ENCODE measurements at places on chromosomes 4 and X.

DNA sequence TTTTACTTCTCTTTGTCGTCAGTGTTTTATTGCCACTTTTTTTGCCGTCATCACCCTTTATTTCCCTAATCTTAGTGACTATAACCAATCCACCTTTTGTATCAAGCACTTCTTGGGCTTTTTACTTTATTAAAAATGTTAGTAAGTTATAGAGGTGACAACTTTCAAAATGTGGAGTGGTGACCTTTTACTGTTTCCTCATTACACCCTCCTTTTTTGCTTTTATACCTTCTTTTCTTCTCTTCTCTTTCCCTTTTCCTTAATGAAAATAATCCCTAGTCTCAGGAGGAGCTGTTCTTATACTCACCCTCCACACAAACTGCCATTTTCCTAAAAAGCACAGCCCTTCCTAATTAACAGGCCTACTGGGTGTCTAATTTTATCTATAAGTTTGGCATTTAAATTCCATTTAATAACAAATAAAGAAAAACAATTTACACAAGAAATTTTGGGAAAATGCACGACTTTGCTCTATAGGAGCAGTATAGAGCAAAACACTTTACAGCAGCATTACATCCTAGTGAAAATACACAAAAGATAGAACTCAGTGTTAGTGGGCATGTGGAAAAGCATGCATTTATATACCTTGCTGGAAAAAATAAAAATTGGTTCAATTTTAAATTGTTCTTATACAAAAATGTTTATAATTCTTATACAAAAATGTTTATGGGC, 27.3 kb downstream of the BBS12 start:
- no peak for DNase-seq

DNA sequence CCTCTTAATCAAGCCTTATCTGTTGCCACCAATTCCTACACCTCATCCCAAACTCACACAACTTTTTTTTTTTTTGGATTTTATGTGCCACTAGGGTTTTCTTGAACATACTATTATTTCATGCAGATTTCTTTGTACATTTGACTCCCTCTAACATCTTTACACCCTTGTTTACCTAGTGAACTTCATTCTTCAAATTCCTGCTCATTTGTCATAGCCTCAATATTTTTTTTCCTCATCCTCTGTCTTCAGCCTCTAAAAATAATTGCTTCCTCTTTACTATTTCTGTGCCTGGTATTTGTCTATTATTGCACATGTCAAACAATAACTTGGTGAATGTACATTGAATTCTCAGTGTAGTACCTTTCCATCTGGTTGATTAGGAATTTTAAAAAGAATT, 22.0 kb downstream of the NBDY start:
- no peak for DNase-seq

- DNase-seq = peak; percentile 35
Measured at GRCh38 chrX:16869393-16870094, 618 bp downstream of the RBBP7 start.

DNA sequence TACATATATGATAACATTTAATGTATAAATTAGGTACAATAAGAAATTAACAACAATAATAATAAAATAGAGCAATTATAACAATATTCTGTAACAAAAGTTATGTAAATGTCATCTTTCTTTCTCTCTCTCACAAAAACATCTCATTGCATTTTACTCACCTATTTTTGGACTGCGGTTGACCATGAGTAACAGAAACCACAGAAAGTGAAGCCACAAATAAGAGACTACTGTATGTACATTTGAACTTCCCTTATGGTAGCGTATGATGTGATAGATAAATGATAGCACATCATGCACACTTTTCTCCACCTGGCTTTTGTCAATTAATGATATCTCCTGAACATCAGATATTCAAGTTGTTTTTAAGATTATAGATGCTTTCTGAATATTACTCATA, 80.5 kb downstream of the HNRNPD start:
- no peak for DNase-seq

DNA sequence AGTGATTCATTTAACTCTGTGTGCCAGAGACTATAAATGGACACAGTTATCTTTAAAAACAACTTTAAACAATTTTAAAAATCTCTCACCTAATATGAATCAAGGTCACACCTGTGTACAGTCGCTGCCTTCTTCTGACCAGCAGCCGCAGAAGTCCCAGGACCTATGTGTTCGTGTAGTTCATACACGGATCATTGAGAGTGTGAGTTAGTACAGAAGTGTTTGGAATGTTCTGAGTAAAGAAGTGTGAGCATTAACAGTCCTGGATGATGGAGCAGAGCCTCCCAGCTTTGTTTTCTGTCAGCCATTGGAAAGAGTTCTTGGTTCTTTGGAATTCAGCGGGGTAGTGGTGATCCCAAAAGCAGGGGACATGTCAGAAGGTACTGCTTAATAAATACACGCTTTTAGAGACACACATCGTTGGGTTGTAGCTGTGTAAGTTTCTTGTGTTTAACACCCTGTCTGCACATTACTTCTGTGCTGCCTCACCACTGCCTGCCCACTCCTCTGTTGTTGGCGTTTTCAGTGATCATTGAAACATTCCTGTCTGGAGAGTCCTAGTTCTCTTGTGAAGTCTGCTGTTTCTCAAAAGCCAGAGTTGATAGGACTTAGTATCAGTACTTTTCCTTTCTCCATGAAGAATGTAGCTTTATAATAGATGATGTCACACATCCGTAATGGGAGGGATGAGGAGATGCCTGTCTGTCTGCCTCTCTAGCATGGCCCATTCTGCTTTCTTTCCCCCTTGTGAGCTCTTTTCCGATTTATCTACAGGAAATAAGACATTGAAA, 90.6 kb downstream of the PTTG2 start:
- no peak for DNase-seq

- no peak for DNase-seq
Measured at GRCh38 chr4:39718366-39719323, 20.7 kb downstream of the UBE2K start.

DNA sequence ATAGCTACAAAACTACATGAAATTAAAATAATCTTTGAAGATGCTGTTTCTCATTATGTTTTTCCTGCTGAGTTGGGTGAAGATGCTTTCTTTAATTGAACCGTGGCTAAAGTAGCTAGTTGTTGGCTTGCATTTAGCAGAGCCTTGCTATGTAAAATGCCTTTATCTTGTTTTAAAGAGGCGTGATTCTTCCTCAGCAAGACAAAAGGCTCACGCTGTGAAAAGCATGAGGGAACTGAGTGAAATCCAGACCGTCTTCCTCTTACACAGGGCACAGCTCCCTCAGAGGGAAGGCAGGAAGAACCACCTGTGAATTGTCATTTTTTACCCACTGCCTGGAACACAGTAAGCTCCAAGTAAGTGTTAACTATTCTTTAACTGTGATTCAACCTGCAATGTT, 39.0 kb upstream of the ZNF518B start:
- DNase-seq = no peak

DNA sequence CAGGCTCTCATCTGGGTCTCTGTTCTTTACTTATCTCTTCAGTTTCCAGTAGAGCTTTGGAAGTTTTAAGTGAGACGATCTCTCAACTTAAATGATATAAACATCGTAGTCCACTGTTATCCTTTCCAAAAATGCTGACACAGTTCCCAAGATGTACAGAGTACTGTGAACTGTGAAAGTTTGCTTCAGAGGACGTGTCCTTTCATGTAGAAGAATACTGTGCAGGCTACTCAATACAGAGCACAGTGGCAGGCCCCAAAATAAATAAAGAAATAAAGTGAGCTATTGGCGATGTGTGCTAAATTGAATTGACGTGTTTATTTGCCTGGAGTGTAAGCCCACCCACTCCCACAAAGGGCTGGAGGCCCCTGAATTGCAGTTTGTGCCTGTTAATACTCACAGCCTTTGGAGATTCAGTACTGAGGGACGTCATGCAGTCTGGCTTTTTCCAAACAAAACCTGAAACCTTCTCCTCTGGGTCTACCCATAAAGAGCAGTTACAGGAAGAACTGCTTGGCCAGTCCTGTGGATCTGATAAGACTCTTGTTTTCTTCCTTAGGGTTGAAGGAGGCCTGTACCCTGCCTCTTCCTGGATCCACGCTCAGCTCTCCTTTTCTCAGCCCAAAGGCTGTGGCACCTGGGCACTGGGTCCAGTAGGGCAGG, 66.1 kb downstream of the SOWAHB start:
- DNase-seq = no peak

DNA sequence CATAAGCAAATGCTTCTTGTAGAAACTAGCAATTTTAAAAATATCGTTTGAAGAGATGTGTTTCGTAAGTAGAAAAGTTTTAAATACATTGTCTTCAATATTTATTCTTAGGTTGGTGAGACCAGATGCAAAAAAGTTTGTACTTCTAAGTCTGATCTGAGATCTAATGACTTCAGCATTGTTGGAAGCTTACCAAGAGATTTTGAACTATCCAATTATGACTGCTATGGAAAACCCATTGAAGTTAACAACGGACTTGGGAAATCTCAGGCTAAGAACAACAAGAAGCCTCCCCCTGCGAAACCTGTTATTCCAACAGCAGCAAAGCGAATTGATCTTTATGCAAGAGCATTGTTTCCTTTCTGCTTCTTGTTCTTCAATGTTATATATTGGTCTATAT, 50.2 kb upstream of the GRIA2 start:
- no peak for DNase-seq

- DNase-seq = no peak
Measured at GRCh38 chr4:173769568-173769967, 239.5 kb upstream of the HAND2 start.

GRCh38 chrX:41799661-41800060, 75.7 kb downstream of the GPR82 start:
- DNase-seq = no peak

- DNase-seq = no peak
Measured at GRCh38 chr4:65738134-65738533, 67.8 kb upstream of the EPHA5 start.

- DNase-seq = no peak
Measured at GRCh38 chr4:24252121-24252520, 332.2 kb downstream of the DHX15 start.

DNA sequence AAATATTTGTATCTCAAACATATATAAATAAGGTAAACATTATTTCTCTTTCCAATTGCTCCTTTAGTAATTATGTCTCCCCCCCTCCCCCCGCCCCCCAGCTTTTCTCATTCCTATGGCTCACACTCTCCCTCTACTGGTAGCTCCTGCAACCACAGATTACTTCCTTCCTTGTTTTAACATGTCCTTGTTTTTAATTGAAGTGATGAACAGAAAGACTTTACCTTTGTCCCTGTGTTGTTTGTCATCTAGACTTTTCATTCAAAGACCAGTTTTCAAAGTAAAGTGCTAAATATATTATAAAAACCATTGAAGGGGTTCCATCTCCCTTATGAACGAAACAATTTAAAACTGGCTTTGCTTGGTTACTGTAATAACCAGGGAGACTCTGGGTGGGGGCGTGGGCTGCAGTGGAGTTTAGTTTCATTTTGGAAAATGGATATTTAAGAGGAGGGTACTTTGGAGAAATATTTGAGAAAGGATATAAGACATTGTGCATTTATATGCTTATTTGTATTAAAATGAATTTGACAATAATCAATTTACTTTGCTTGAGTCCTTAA, 352.9 kb downstream of the RAPGEF2 start:
- DNase-seq = no peak

GRCh38 chr4:6574747-6575502, at the start of gene MAN2B2:
TSS of gene MAN2B2 (plus strand) at chr4:6575189. CDS start at chr4:6575211, 22 bp downstream.
- DNase-seq = peak; percentile 50

All from activated naive CD4-positive, alpha-beta T cell (primary cell).